Stimulated activated CD4-positive, alpha-beta T cell treated with anti-CD3 and anti-CD28 coated beads, TNF-alpha, amount 100 ng/mL, for 48 hours (primary cell): ENCODE measurements at places on chromosomes 2 and 18.

DNA sequence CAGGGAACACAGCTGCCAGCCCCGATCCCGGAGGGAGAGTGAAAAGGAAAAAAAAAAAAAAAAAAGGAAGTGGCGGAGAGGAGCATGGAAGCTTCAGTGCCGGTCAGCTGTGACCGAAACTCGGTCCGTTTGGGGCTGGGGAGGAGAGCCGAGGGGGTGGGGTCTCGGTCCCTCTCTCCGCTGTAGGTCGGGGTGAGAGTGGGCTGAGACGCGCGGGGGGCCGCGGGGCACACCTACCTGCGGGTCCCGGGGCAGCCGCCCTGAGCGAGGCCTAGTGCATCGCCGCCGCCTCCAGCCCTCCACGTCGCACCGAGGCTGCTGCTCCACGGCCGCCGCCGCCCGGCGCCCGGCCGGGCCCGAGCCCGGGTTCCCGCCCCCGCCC lies 536 bp downstream of the VPS54 start:
- DNase-seq: no peak

DNA sequence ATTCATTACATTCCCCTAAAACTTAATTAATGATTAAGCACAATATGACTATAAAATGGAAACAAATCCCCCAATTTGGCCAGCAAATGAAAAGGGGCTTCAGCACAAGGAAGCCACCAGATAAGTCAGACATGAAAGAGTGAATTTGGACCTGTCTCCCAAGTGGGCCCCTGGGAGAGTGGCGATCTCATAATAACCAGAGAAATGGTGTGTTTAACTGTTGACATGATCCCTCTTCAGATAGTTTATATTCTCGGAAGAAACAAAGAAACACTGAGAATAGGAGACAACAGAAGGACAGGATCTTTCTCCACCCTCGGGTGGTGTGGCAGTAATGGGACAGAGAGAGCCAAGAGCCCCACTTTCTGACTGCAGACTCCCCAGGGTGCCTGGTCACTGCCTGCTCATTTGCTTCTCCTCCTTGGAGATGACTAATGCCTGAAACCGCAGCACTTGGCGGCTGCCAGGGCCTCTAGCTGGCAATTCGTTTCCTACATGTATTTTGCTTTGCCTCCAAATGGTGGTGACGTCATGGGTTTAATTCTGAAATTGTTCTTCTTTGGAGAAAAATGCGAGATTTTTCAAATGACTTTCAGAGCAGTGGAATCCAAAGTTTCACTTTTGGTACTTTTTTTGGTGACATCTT lies 46.4 kb upstream of the SPP2 start:
- DNase-seq: no peak

DNA sequence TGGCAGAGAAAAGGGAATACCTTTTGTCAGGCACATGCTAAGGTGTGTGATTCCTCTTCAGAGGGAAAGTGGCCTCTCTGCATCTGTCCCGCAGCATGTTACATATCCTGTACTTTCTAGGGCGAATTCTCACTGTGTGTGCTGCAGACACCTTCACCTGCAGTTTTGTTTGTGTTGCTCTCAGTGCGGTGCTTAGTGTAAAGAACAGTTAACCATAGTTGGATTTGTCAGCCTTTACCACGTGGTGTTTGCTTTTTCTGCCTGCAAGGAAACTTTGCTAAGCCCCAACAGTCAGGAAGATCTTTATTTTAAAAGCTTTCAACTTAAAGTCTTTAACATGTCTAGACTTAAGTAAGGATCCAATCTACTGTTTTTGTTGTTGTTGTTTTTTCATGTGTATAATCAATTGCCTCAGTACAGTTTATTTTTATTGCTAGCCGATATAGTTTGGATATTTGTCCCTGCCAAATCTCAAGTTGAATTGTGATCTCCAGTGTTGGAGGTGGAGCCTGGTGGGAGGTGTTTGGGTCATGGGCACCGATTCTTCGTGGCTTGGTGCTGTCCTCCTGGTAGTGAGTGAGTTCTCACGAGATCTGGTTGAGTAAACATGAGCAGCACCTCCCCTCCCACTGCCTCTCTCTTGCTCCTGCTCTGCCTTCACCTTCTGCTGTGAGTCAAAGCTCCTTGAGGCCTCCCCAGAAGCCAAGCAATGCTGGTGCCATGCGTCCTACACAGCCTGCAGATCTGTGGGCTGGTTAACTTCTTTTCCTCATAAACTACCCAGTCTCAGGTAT lies 90.6 kb downstream of the SNTG2 start:
- no peak for DNase-seq

- DNase-seq: no peak
Observed at GRCh38 chr18:13462686-13463085, 244.1 kb downstream of the LDLRAD4 start.

GRCh38 chr2:9803023-9803805 lies 40.1 kb upstream of the TAF1B start:
- no peak for DNase-seq

GRCh38 chr2:64259312-64259711 lies 115.1 kb upstream of the PELI1 start:
- DNase-seq: no peak

DNA sequence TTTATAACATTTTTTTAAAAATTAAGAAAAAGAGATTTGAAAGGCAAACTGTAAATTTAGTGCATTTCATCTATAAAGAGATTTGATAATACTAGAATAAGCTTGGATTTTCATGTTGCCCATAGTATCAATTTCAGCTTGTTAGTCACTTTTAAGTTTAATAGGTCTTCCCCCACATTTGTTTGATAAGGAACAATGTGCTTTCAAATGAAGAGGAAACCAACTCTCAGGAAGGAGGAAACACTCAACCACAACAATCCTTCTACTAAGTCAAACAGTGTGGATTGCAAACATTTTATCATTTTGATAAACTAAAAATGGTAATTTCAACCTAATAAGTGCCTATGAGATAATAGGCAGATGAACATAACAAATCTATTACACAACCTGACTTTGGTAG lies 397.1 kb upstream of the CDH20 start:
- no peak for DNase-seq
